ENCODE measurements at places on chromosomes 3 and 15.

DNA sequence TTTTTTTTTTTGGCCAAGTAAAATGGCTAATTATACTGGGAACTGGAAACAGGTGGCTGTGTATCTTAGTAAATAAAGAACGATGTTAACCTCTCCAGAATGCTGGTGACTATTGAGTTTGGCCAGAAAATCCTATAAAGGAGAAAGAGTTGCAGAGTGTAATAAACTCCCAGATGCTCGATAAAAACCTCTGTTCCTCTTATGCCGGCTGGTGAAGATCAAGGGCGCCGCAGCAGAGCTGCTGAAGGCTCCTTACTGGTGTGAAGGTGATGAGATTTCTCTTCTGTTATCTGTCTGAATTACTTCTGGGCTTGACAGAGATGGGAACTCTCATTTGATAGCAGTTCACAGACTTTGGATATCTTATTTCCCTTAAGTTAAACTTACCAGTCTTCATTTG is 104.6 kb downstream of the PTPRG start:
- no peak for DNase-seq

- no peak for DNase-seq
These were observed 128.0 kb downstream of the GMNC start for GRCh38 chr3:190734490-190734889.

GRCh38 chr3:49779358-49780079 is 6.8 kb downstream of the IP6K1 start:
- no peak for DNase-seq

DNA sequence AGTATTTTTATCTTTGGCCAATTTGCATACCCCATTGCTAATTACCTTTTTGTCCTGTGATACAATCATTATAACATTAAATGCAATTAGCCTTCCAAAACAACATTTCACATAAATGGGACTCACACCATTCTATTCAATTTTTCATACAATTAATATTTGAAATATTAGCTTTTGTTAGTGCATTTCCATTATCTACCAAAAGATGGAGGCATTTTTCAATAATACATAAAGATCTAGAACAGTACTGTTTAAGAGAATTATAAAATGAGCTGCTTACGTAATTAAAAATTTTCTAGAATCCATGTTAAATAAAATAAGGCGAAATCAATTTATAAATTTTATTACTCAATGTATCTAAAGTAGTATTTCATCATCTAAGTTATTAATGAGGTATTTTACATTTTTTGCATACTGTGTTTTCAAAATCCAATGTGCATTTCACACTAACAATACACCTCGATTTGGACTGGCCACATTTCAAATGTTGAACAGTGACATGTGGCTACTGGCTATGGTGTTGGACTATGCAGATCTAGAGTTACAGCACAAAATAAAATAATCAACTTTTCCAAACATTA is 74.3 kb downstream of the TJP1 start:
- no peak for DNase-seq

DNA sequence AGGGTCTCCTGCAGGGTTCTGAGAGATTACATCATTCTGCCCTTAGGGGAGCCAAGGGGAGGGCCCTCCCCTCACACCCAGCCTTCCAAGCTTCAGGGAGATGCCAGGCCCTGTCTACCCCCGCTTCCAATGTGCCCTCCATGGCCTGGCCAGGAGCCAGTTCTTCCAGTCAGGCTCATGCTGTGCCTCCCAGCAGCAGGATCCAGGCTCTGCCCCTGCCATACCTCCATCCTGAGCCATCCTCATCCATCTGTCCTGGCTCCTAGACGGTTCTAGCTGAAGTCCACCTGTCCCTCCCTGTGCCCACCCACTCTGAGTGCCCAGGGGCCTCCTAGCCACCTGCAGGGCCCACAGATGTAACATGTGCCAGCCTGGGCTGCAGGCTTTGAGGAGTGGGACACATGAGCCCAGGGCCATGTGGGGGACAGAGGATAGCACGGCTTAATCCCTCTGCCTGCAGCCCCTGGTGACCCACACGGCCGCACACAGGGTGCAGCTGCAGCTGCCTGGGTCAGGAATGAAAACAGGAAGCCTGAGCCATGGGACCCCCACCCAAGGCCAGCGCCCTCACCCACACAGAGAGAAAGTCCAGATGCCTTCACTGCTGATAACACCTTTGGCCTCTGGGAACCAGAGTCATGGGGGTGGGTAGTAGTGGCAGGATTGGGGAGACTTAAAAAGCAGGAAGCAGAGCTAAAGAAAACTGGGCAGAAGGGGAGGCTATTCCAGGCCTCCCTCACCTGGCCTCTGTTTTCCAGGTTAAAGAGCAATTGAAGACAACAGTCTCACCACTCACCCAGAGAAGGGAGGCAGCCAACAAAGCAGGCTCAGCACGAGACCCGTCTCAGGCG is 11.8 kb downstream of the PLCD1 start:
- no peak for DNase-seq

DNA sequence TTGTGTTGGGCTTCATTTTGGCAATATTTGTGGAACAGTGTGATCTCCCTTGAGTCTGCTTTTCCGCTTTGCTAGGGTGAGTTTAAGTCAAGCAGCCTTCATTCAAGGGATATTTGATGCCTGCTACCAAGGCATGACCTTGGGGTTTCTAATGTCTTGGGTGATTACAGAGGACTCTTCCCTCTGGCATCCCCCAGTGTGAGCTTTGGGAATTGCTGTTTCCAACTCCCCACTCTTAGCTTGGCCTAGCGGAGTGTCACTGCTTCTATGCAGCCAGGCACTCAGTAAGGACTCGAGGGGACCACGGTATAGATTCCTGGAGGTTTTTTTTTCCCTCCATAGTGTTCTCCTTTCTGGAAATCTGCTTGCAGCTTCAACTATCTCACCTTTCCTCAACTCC is 21.1 kb downstream of the GCNT3 start:
- DNase-seq = no peak

DNA sequence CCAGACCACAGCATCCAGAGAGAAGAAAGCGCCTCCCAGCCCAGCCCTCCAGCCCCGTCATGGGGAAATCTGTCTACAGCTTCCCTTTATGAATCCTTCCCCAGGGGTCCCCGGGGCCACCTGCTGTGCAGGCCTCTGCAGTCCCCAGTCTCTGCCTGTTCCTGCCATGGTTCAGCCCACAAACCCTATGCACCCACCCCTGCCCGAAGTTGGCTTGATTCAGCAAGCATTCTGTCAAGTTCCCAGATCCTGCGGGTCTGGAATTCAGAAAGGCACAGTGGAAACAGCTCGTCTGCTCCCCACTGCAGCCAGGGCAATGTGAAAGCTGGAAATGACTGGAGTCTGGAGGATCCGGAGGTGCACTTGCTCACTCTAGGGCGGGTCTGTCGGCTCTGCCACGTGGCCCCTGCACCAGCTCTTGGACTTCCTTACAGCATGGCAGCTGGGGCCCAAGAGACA is 2.9 kb upstream of the OCA2 start:
- DNase-seq = no peak

DNA sequence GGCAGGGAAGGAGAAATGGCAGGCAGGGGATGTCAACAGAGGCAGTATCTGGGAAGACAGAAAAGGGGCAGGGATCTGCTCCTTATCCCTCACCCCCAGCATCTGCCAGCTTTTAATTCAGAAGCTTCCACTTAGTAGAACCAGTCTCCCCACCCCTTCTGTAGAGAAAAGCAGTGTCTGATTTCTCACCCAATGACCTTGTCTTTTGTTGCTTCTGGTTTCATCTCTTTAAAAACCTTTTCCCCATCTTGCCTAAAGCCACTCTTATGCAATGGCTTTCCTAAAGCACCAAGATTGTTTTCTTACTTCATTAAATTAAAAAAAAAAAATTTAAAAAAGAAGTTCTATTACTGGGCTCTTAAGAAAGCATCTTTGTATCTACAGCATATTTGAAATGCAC is 27.8 kb downstream of the ARHGEF3 start:
- DNase-seq = no peak

- no peak for DNase-seq
These were observed 698 bp downstream of the GRM7 start for GRCh38 chr3:6861625-6862000.

- no peak for DNase-seq
These were observed 271.2 kb upstream of the CTDSPL start for GRCh38 chr3:37590328-37591079.

- DNase-seq = no peak
These were observed 366.5 kb downstream of the LPP start for GRCh38 chr3:188520466-188520865.

DNA sequence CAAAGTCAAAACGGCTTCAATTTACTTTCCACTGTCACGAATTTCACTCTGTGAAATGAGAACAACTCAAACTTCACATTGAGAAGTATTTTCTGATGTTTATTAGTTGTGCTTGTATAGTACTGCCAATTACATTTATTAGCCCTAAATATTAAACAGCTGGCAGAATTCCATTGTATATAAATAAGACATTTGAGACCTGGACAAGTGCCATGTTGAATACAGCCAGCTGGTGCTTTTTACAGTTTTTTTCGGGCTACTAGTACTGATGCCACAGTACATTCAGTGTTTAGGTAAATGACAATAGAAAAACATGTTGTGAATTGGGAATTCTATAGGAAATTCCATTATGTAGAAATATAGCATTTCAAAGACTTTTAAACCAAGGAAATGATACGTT is 79.0 kb downstream of the EPHA3 start:
- no peak for DNase-seq

DNA sequence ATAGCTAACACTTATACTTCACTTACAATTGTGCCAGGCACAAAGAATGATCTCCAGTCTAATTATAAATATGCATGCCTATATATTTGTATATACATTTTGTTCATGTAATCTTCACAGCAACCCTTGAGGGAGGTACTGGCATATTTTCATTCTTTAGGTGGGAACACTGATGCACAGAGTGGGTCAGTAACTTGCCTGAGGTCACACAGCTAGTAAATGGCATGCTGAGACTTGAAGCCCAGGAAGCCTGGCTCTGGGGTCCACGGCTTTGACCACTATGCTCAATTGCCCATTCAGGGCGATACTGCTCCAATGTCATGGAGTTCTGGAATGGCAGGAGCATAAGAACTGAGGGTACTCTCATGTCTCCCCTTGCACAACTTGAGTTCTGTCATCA is 139.8 kb downstream of the SHQ1 start:
- no peak for DNase-seq

- no peak for DNase-seq
These were observed 17.6 kb downstream of the VGLL4 start for GRCh38 chr3:11626084-11626463.

DNA sequence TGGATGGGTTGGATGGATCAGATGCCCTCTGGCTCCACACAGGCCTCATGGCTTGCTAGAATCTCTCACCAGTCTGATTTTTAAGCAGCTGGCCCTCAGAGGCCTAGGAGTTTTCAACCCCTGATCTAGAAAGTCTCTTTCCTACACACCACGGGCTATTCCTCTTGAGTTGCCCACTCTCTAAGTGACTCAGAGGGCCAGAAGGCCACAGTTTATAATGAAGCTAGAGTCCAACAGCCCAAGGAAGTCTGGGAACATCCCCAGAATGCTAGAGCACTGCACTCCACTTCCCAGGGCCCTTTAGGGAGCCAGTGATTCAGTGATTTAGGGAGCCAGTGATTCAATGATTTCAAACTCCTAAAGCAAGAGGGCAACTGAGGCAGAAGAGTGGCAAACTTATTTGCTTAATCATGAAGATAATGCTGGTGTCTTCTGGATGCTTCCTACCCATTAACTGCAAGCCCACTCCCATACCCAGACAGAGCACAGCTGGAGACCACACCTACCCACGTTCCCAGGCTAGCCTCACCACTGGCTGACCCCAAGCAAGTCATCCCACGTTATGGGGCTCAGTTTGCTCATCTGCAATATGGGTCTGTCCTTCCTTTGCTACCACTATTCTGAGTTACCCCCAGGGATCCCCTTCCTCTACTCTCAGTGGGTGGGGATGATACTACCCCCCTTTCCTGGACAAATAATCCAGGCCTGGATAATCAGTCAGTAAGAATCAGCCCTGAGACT is 36.7 kb downstream of the ABTB1 start:
- DNase-seq = no peak

GRCh38 chr15:74642734-74643664 is 27.4 kb downstream of the CLK3 start:
- no peak for DNase-seq

DNA sequence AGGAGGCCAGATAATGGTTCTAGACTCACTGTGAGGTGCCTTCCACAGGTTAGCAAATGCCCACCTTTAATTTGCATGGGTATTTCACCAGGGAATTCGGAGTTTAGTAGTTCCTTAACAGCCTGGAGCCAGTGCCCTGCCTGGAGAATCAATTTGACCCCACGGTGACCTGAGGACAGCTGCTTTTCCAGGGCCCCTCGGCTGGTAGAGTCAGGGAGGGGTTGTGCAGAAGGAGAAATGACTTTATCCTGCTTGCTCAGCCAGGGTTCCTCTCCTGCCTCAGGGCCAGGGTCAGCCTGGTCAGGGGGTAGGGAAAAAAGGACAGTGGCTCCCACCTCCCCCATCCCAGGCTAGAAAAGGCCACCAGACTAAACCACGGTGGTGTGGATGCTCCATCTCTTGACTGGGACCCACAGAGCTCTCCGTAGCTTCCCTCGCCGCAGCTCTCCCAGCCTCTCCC is 12.0 kb downstream of the DLL4 start:
- no peak for DNase-seq

DNA sequence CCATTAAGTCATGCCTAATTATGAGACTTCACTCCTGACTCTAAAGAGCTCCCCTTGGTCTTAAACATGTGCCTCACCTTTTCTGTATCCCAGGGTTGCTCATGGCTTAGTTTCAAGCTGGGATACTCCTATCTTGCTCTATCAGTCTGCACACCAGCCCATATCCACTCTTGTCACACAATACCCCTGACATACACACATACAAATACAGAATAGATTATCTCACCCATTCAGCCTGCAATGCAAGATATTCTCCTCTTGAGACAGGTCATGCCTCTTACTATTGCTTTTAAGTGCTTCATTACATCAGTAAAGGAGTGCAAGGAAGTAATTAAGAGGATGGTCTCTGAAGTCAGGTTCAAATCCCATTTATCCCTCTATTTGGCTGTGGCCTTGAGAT is 587.3 kb downstream of the IGSF11 start:
- no peak for DNase-seq

DNA sequence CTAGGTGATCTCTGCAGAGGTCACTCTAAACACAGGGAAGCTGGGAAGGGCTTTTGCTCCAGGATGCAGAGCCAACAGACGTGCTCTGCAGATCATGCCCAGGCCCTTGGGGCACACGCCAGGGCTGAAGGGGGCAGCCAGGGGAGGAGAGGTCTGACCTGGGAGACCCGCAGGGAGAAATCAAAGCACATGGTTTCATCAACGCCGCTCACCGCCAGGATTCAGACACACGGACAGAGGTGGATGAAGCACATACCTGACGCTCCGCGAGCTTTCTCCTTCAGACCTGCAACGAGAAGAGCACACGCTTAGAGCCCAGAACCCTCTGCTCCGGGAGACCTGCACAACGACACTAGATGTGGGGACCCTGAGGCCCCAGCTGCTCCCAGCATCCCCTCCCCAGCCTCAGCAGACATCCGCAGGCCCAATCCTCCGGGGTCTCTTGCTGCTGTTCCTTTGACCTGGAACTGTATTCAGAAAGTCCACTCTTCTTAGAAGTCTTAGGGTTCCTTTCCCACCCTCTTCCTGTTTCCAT is 90.7 kb upstream of the IQSEC1 start:
- no peak for DNase-seq

GRCh38 chr3:4805662-4806061 is 173.6 kb upstream of the BHLHE40 start:
- no peak for DNase-seq

GRCh38 chr3:100183608-100184125 is 69.4 kb upstream of the FILIP1L start:
- no peak for DNase-seq

GRCh38 chr3:59758672-59759071 is 708.8 kb upstream of the CFAP20DC start:
- DNase-seq = no peak
